WERI-Rb-1 (cell line): ENCODE measurements at places on chromosomes 16 and 17.

DNA sequence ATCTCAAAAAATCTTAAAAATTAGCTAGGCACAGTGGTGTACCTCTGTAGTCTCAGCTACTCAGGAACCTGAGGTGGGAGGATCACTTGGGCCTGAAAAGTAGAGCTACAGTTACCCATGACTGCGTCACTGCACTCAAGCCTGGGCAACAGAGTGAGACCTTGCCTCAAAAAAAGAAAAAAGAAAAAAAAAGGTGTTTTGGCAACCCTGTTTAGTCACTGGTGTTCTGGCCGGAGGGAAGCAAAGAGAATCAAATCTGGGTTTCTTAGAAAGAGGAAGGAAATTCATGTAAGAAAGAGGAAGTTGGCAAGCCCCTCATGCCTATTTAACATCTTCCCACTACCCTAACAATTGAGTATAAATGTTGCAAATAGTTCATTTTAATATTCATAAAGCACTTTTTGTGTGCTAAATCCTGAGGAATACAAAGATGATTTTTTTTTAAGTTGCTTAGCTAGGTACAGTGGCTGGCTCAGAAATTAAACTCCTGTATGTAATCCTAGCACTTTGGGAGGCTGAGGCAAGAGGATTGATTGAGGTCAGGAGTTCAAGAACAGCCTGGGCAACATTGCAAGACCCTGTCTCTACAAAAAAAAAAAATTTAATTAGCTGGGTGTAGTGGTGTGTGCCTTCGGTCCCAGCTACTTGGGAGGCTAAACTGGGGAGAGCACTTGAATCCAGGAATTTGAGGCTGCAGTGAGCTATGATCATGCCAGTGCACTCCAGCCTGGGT is 6.5 kb upstream of the USP32 start:
- DNase-seq, result no peak

DNA sequence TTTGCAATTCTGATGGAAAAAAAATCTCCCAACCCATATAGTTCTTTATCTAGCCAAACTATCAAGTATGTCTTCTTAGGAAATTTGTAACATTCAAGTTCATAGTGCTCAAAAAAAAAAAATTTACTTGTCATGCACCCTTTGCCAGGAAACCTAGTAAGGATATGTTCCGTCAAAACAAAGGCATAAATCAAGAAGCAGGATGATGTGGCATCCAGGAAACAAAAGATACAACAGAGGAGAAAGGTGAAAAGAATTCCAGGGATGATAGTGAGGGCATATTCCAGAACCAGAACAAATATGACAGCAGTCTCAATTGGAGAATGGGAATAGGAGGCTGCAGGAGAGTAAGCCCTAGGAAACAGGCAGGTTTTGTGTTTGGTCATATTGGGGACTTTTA is 104.6 kb downstream of the SPAG9 start:
- DNase-seq, result no peak

- DNase-seq, result no peak
These were observed 34.5 kb downstream of the TNFRSF13B start for GRCh38 chr17:16937431-16937830.

GRCh38 chr17:10843811-10844210 is 5.9 kb upstream of the PIRT start:
- no peak for DNase-seq

- DNase-seq, result no peak
These were observed 27.8 kb downstream of the CASKIN2 start for GRCh38 chr17:75487351-75488070.

GRCh38 chr16:57409870-57410587 is 5.5 kb downstream of the CCL17 start:
- DNase-seq, result no peak
